ENCODE measurements at places on chromosomes 2 and 18.
A peak's percentile ranks its signal among the peaks of the same experiment; 100 is the strongest.

- no peak for DNase-seq
Observed at GRCh38 chr2:139374296-139374850, 594.2 kb upstream of the NXPH2 start.

DNA sequence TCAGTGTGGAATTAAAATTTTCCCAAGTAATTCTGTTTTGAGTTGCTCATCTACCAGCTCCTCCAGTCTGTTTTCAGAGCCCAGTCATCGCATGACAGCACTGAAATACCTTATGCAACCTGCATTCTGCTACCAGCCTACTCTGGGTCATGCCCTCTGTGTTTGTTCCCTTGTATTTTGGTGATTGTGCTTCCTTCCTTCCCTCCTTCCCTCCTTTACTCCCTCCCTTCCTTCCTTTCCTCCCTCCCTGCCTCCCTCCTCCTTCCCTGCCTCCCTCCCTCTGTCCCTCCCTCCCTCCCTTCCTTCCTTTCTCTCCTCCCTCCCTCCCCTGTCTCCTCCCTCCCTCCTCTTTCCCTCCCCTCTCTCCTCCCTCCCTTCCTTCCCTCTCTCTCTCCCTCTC, 289.6 kb downstream of the CDH2 start:
- no peak for DNase-seq

DNA sequence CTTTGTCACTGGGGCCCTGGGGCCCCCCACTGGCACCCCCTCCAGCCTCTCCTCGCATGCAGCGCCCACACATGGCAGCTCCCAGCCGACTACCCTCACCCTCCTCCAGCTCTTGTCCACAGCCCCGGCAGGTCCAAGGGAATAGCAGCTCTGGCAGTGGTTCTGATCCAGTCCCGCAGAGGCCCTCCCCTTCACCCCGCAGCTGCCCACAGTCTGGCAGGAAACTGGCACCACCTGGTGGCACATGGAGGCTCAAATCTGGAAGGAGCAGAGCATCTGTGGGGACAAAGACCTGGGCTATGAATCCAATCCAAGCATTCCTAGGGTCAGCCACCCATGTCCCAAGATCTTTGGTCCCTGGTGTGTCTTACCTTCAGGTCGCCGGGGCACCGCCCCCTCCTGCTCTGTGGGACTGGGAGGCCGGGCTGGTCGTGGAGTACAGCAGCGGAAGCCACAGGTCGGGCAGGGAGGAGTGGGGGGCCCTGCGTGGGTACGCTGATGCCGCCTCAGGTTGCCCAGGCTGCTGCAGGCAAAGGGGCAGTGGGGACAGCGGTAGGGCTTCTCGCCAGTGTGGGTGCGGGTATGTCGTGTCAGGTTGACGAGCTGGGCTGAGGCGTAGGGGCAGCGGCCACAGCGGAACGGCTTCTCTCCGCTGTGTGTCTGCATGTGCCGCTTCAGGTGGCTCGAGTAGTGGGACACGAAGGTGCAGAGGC, 2.3 kb downstream of the ZNF513 start:
- DNase-seq = no peak

GRCh38 chr2:231884438-231885140, 41.6 kb downstream of the NPPC start:
- no peak for DNase-seq

GRCh38 chr2:113157118-113157896, 16.5 kb upstream of the PSD4 start:
- DNase-seq = peak; percentile 67

DNA sequence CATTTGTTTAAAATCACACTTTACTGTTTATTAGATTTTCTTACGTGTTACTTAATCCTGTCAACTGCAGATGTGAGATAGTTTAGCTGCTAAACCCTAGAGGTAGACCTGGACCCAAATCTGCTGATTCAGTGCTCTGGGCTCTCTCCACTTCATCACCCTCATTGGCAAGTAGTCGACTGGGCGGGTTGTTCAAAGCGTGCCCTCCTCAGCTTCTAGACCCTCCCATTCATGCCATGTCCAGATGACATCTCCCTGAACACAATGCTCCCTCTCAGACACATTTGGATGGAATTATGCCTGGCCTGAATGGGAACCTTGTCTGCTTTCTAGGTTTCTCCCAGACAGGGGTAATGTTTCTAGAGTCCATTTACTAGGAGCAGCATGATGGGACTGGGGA, 43.7 kb downstream of the RPIA start:
- no peak for DNase-seq

DNA sequence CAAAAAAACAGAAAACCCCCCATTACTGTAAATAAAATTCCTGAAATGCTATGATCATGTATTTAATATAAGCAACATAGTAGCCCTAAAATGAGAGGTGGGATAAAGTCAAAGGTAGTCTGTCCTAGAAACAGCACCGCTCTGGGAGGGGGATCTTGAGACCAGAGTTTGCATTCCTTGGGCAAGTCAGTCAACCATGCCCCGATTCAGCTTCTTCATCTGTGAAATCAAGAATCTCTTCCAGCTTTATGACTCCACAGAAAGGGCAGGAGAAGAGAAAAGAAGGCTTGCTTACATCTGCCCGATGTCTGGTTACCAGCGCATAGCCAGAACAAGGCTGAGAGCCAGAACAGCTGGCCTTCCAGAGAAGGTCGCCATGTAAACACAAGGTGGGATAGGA, 2.1 kb upstream of the FBLN7 start:
- DNase-seq = no peak

DNA sequence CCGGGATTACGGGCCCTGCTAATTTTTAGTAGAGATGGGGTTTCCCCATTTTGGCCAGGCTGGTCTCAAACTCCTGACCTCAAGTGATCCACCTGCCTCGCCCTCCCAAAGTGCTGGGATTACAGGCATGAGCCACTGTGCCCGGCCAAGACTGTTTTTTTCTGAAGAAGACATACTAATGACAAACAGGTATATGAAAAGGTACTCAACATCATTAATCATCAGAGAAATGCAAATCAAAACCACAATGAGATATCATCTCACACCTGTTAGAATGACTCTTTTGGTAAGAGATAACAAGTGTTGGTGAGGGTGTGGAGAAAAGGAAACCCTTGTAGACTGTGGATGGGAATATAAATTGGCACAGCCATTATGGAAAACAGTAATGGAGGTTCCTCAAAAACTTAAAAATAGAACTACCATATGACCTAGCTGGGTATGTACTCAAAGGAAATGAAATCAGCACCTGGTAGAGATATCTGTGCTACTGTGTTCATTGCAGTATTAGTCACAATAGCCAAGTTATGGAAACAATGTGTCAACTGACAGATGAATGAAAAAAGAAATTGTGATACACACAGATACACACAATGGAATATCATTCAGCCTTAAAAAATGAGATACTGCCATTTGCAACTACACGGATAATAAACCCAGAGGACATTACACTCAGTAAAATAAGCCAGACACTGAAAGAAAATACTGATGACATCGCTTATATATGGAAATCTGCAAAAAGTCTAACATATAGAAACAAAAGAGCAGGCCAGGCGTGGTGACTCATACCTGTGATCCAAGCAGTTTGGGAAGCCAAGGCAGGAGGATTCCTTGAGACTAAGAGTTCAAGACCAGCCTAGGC, 20.8 kb downstream of the SOS1 start:
- no peak for DNase-seq

Measured in CD4-positive, alpha-beta T cell (primary cell).